Fibroblast of skin of right biceps (primary cell): ENCODE measurements at places on chromosomes 2 and 18.

DNA sequence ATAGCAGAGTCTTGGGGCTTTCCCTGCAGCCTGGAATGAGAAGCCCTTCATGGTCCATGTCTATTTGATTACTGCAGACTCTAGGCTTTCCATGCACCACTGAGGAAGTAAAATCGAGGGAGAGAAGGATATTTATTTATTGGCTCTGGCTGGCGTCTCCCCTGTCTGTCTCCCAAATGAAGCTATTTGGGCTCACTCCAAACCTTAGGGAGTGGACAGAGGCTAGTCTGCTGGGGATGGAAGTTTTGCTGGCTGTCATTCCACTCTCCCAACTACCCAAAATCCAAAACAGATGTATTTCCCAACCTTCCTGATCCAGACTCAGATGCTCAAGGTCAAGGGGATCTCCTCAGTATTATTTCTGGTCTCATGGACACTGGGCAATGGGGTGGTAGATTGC is 33.7 kb downstream of the TMEM17 start:
- DNase-seq, result peak; percentile 18

DNA sequence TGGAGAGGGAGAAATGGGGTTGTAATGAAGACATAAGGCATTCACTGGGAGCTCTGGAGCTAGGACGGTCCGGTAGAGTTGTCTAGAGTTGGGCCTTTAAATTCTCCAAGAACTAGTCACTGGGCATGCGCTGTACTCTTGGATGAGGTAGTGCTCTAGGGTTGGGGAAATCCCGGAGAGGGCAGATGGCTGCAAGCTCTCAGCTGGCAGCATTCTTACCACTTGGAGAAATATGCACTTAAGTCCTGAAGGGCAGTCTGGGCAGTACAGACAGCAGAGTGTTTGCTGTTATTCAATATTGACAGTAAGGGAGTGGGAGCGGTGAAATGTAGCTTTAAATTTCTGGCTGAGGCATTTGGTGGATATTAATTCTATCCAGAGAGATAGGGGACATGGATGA is 214.6 kb downstream of the RDH14 start:
- DNase-seq, result no peak

- DNase-seq, result no peak
These were observed 742 bp upstream of the MYO5B start for GRCh38 chr18:50195689-50196088.

DNA sequence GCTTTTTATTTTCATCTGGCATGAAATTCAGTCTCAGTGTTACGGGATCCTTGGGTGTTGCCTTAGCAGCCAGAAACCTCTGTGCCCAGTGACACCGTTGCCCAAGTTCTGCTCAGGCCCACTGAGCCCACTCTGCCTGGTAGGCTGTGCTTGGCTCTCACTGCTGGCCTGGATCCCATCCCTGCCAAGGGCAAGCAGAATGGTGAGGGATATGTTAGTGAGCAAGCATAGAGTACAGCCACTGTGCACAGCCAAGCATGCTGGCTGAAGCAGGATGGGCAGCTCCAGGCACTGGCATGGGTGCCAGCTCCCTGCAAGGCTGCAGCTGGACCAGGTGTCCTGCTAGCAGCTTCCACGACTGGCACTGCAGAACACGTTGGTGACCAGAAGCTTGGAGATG is 194.7 kb upstream of the TFPI start:
- DNase-seq, result no peak

DNA sequence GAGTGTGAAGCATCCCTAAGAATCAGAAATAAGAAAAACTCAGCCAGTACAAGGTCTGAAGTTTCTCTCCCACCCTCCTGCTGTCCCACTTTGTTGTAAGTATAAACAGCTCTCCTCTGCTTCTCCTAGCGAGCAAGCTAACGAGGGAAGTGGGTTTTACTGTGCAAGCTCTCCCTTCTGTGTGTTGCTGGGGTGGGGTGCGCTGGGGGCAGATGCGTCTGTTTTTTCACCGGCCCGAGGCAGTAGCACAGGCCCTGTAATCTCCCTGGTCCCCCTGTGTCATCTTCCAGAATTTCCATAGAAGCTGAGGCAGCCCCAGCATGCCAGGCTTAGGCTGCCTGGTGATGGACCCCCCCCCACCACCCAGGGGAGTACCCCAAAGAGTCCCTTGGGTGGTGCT is 9.4 kb upstream of the CXCR4 start:
- no peak for DNase-seq

- DNase-seq, result no peak
These were observed 646.9 kb upstream of the ZEB2 start for GRCh38 chr2:145166731-145167302.

- no peak for DNase-seq
These were observed 32.4 kb downstream of the SMAD2 start for GRCh38 chr18:47898055-47898454.

GRCh38 chr2:230602562-230603230 is 109.9 kb upstream of the CAB39 start:
- DNase-seq, result no peak

GRCh38 chr2:104864280-104865095 is 10.6 kb downstream of the POU3F3 start:
- DNase-seq, result no peak

GRCh38 chr2:151632993-151633565 is 101.2 kb downstream of the NEB start:
- peak; percentile 14 for DNase-seq

DNA sequence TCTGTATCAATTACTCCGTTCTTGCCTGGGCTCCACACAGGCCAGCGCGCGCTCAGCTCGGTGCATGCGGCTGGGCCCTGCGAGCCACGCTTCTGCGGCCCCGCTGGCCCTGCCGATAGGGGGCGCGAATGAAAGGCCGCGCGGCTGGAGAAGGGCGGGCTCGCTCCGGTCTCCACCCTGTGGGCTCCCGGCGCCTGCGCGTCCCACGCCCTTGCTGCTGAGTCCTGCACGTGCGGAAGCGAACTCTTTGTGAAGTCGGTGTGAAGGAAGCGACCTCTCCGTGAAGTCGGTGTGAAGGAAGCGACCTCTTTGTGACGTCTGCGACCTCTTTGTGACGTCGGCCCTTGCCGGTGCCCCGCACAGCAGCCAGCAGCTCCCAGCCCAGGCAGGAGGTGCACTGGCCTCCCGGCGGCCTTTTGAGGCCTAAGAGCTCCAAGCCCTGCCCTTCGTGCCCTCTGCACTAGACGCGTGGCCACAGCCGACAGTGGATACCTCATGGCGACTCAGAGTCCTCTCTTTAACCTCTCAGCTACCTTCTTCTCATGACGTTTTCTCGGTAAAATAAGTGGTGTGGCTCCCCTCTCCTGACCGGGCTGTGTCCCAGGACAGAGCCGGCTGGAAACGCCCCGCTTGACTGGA is 391.9 kb upstream of the RAB6C start:
- no peak for DNase-seq

DNA sequence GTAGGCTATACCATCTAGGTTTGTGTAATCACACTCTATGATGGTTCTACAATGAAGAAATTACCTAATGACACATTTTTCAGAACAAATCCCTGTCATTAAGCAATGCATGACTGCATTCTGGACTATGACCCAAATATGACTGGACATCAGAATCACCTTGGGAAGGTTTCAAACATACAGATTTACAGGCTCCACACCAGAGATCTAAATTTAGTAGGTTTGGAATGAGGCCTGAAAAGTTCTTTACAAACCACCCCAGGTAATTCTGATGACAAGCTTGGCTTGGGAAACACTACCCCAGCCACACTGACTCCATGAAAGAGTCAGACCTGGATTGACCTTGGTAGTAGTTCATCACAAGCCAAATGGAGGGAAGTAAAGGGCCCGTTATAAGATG is 52.2 kb upstream of the NFE2L2 start:
- DNase-seq, result no peak

- no peak for DNase-seq
These were observed 56.3 kb upstream of the GULP1 start for GRCh38 chr2:188235364-188235763.
